ENCODE measurements at places on chromosomes 3 and 15. TPM values are rescaled to one million over a fixed set of nuclear protein-coding genes. Genes with fewer than 3 reads are reported as not detected.

SLC9C1 gene
- total RNA-seq: not detected

DNA sequence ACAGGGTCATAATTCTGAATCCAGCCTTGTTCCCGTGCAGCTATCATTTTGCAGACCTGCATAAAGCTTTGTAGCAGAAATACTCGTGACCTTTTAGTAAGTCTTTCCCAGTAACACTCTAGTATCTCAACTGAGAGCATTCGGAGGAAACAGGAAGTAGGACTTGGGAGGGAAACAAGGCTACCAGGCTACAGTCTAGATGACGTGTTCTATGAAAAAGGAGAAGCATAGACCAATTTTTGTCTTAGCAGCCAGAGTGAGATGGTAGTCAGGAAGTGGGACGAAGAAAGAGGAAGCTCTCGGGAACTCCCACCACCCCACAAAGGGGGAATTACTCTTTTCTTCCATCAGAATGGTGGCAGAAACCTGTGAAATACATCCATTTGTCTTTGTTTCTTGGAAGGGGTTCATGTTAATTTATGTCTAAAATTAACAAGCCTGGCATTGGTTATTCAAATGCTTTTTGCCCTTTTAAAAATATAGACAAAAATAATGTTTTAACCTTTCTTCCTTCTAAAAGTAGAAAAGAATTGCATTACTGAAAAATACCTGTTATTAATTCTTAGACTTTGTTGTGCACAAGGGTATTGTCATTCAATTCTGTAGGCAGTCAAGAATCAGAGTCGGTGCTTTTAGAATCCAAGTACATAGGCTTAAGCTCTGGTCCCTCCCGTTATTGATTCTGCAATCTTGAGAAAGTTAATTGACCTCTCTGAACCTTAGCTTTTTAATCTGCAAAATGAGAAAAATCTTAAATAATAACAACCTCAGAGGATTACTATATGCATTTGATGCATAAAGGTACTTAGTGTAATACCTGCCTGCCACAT, 1.6 kb upstream of the SUCNR1 start:
- peak overlapping the region; percentile 46 for H3K27ac ChIP-seq
- peaks cover 17% of the 10 kb centered on the region for H3K4me1 ChIP-seq
- H3K36me3 ChIP-seq: no peaks in the 10 kb centered on the region
- H3K4me3 ChIP-seq: no peak overlapping the region
- H3K27me3 ChIP-seq: no peaks in the 10 kb centered on the region

DNA sequence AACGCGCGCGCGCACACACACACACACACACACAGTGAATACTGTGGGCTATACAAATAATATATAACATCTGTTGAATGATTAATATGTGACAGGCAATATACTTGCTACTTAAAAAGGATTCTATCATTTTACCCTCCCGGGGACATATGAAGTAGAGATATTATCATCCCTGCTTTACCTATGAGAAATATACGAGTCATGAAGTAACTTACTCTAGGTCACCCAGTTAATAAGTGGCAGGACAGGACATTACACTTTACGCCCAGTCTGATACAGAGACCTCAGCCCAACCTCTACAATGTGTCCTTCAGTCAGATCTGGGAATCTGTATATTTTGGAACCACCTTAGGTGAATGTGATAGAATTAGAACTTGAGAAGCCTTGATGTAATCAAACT, 55.4 kb downstream of the CCDC54 start:
- peaks cover 40% of the 10 kb centered on the region for H3K27me3 ChIP-seq
- H3K27ac ChIP-seq: no peak overlapping the region
- no peaks in the 10 kb centered on the region for H3K36me3 ChIP-seq

GP5 gene
- total RNA-seq: 1.3 TPM

DNA sequence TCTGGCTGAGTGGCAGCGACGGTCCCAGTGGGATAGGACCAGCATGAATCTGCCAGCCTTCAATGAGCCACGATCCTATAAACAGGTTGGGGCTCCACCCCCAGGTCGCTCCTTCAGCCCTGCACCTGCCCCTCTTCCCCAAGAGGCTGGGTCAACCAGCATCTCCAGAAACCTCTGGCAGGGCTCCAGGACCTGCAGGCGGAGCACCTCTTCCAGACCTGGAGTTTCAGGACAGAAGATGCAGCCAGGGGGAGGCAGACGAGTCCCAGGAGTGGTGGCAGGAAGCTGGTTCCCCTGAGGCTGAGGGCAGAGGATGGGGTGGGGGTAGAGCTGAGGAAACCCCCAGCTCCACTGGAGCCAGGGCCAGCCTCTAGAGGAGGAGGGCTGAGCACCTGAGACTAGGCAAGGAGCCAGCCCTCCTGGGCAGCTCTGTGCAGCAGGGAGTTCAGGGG, at the start of gene PLA2G4D:
PLA2G4D (minus strand) TSS at position 51 of the 452 bp plus-strand sequence. CDS start 103 bp downstream, outside the sequence.
- no peak within 1 kb of the TSS for H3K4me3 ChIP-seq
- DNase-seq: no peak
- H3K4me1 ChIP-seq: no peaks in the 10 kb centered on the region
- H3K27me3 ChIP-seq: peaks cover 7% of the 10 kb centered on the region
- H3K27ac ChIP-seq: no peak within 1 kb of the TSS
- H3K36me3 ChIP-seq: no peaks in the 10 kb centered on the region

- peak; percentile 34 for DNase-seq
- no peak within 1 kb of the TSS for H3K27ac ChIP-seq
- peaks cover 15% of the 10 kb centered on the region for H3K27me3 ChIP-seq
- H3K36me3 ChIP-seq: no peaks in the 10 kb centered on the region
- H3K4me3 ChIP-seq: no peak within 1 kb of the TSS
Measured at GRCh38 chr3:128466840-128467541, at the start of gene DNAJB8. Gene DNAJB8 (minus strand): TSS chr3:128466890. CDS start chr3:128463245, 3,645 bp downstream.

- peak; percentile 44 for DNase-seq
- H3K36me3 ChIP-seq: peaks cover under 1% of the 10 kb centered on the region
- H3K4me1 ChIP-seq: peaks cover 15% of the 10 kb centered on the region
- H3K27ac ChIP-seq: no peak overlapping the region
Measured at GRCh38 chr3:13040361-13041074, 32.7 kb downstream of the IQSEC1 start.

CNTN4 gene
- total RNA-seq: not detected

GRCh38 chr15:60674704-60675395, 195.9 kb upstream of the ICE2 start:
- H3K27me3 ChIP-seq: no peaks in the 10 kb centered on the region
- H3K27ac ChIP-seq: no peak overlapping the region
- no peaks in the 10 kb centered on the region for H3K4me1 ChIP-seq
- DNase-seq: no peak
- no peak overlapping the region for H3K4me3 ChIP-seq
- H3K36me3 ChIP-seq: no peaks in the 10 kb centered on the region

GRCh38 chr15:38196076-38196475, 56.6 kb upstream of the SPRED1 start:
- H3K4me1 ChIP-seq: no peaks in the 10 kb centered on the region
- H3K4me3 ChIP-seq: no peak overlapping the region
- peaks cover 3% of the 10 kb centered on the region for H3K27me3 ChIP-seq
- H3K36me3 ChIP-seq: no peaks in the 10 kb centered on the region
- no peak overlapping the region for H3K27ac ChIP-seq
- no peak for DNase-seq

DNA sequence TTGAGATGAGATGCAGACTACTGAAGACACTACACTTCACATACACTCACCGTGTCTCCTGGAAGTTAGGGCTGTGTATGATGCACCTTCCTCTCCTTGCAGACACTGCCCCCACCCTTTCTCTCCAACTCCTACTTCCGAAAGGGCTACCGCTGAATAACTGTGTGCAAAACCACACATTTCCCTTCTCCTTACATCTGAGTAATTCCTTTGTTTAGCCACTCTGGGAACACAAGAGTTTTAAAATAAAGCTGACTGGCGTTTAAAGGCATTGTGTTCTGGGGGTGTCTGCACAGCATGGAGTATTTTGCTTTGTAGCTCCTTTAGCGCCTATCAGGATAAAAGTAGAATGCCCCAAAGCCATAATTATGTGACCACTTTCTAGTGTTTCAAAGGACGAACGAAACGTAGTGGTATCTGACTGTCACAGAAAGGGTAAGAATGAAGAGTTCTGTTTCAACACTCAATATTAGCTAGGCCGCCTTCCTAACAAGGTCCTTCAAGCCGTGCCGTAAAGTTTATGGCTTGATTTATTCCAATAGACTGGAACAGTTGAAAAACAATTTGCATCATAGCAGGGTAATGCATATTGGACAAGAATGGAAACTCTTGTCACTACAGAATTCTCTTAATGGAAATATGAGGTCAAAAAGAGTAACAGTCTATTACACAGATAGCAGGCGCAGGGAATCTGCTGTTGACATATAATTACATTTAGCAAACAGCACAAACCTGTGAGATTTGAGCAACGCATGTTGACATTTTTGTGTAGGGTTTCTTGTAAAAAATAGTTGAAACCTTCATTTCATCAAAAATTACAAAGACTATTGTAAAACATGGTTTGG, 619.9 kb downstream of the FOXP1 start:
- H3K4me1 ChIP-seq: no peaks in the 10 kb centered on the region
- no peaks in the 10 kb centered on the region for H3K27me3 ChIP-seq
- DNase-seq: no peak
- no peak overlapping the region for H3K27ac ChIP-seq
- no peak overlapping the region for H3K4me3 ChIP-seq

SERPINI2 gene
- not detected for total RNA-seq

DNA sequence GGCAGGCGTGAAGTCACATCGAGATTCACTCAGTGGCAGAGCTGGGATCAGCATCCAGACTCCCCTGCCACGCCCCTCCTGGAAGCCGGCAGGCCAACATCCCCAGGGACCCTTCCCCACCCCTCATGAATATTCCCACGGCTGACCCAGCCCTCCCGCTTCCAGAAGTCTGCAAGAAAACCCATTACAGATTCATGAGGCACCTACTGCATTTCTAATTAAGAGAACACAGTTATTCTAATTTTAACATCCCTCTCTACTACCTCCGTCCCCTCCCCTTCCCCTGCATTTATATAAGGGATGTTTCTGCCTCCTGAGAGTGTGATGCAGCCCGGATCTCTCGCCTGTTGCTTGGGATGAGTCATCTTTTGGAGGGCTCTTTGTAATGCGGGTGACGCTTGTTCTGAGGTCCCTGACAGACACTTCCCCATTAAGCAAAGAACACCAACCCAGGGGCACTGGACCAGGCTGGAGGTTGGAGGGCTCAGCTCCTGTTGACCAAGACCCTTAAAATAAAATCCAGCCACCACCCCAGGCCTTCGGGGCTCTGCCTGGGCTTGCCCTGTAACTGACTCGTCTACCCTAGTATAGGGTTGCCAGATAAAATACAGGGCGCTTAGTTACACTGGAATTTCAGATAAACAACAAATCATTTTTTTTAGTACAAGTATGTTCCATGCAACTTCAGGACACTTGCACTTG, 118.7 kb downstream of the NUP210 start:
- no peak overlapping the region for H3K4me3 ChIP-seq
- no peak overlapping the region for H3K27ac ChIP-seq
- H3K36me3 ChIP-seq: no peaks in the 10 kb centered on the region

DNA sequence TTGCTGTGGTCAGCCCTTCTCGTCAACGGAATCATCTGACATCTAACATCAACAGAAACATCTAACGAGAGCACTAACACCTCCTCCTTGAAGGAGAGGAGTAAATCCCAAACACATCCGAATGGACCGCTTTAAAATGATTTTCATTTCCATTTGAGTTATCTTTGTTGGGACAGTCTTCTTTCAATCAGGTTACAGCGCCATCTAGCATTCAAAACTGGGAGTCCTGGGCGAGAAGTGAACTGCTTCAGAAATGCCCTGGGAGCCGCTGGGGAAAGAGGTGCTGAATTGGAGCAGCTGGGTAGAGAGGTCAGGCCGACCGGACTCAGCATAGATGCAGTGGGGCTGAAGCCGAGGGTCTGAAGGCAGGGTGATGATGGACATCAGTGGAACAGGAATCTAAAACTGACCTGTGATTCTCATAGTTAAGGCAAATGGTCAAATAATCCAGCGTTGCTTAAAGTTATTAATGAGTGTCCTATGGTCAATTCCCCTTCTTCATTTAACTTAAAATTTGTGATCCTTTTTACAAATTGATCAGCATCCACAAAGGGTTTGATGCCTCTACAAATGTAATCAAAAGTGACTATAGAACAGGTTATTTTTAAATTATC, 170.0 kb upstream of the NDN start:
- H3K36me3 ChIP-seq: no peaks in the 10 kb centered on the region
- no peaks in the 10 kb centered on the region for H3K4me1 ChIP-seq
- no peaks in the 10 kb centered on the region for H3K27me3 ChIP-seq
- no peak overlapping the region for H3K4me3 ChIP-seq
- no peak overlapping the region for H3K27ac ChIP-seq
- DNase-seq: no peak

ATP10A gene
- 53.8 TPM for total RNA-seq

DNA sequence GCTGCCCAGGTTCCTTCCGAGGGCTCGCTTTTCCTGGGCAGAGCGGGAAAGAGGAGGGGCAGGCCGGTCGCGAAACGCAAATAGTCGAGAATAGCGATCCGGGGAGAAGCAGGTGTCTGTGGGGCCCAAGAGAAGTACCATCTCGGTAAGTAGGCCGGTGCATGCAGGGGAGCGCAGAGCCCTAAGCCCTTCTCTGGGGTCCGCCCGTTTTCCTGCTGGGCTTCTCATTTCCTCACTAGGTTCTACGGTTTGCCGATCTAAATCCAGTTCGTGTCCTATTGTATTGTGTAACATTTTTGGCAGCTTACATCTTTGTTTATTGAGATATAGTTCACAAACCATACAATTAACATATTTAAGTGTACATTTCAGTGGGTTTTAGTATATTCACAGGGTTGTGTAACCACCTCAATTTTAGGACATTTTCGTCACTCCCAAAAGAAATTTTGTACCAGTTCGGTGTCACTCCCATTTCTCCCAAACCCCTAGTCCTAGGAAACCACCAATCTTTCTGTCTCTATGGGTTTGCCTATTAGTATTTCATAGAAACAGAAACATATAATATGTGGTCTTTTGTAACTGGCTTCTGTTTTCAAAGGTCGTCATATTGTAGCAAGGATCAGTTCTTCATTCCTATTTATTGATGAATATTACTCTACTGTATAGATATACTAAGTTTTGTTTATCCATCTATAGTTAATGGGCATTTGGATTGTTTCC, 6.8 kb upstream of the TRIM69 start:
- H3K4me3 ChIP-seq: peak overlapping the region; percentile 99
- peaks cover 70% of the 10 kb centered on the region for H3K4me1 ChIP-seq
- peak; percentile 63 for DNase-seq
- H3K27me3 ChIP-seq: no peaks in the 10 kb centered on the region
- H3K36me3 ChIP-seq: peaks cover 39% of the 10 kb centered on the region

DISP2 gene
- total RNA-seq: 0.82 TPM

DNA sequence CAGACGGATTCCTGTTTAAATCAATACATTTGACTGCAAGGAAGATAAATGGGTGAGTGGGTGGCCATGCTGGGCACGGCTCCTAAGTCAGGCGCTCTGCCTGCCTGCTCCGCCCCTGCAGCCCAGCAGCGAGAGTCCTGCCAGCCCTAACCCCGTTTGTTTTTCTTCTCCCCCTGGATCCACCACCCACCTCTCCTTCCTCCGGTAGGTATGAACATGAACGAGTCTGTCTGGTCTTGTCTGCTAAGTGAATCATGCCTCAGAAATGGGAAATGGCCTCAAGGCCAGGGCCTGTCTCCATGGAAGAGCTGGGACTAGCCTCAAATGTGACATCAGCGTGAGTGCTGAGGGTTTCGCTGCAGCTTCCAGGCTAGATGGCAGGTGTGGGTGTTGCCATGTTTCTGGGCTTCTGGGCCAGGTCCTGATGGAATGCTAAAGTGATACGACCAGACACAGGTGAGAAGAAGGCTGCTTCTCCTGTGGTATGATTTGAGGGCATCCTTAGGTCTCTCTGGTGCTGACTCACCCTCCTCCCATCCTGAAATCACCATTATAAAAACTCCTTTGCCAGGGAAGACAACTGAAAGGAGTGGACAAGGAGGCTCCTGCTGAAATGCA, 5.6 kb upstream of the FEM1B start:
- no peak overlapping the region for H3K27ac ChIP-seq
- H3K27me3 ChIP-seq: peaks cover 2% of the 10 kb centered on the region
- H3K4me1 ChIP-seq: peaks cover 6% of the 10 kb centered on the region
- H3K4me3 ChIP-seq: no peak overlapping the region
- no peaks in the 10 kb centered on the region for H3K36me3 ChIP-seq

GRM7 gene
- not detected for total RNA-seq

MUSTN1 gene
- total RNA-seq: 1.5 TPM

TICRR gene
- total RNA-seq: 36.9 TPM
